ENCODE measurements at places on chromosomes 7 and 10.
A peak's percentile ranks its signal among the peaks of the same experiment; 100 is the strongest.

DNA sequence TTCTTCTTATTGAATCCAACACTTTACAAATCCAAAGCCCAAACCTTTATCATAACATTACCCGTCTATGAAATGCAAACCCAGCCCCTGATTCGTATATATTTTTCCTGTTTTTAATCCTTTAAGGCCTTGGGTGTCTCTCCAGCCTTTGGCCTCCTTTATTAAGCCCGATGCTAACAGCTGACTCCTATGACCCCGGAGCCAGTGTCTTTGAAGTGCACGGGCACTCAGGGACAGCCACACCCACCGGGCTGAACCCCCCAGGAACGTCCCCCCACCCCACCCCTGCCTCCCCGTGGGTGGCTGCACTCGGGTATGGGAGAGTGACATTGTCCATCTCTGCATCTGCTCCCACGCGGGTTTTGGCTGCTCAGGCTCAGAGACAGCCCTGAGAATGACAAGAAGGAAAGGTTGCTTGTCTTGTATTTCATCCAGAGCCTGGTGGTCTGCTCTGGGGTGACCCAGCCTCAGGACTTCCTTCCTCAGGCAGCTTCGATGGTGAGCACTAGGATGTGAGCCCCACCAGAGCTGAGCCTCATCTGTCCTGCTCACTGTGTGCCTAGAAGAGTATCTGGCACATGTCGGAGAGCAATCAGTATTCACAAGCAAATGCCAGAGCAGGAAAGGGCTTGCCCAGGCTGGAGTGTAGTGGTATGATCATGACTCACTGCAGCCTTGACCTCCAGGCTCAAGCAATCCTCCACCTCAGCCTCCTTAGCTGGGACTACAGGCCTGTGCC lies 210.4 kb downstream of the SKIDA1 start:
- DNase-seq, result no peak

DNA sequence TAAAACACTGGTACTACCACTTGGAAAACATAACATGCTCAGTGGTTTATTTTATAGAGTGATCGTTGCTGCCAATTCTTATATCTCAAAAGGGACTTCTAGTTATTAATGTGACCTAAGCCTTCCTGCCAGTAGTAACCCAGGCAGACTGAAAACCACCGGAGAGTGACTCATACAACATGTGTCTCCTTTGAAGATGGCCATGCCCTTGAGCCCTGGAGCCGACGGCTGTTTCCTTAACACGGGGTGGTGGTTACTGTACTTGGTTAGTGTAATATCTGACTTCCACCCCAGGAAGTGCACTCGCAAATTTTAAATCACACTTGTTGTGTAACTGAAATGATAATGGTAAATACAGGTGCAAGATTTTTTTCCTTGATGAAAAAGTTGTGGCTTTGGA lies 30.5 kb downstream of the JAKMIP3 start:
- peak; percentile 51 for DNase-seq

GRCh38 chr7:105827151-105827875 lies 49.1 kb downstream of the ATXN7L1 start:
- no peak for DNase-seq

DNA sequence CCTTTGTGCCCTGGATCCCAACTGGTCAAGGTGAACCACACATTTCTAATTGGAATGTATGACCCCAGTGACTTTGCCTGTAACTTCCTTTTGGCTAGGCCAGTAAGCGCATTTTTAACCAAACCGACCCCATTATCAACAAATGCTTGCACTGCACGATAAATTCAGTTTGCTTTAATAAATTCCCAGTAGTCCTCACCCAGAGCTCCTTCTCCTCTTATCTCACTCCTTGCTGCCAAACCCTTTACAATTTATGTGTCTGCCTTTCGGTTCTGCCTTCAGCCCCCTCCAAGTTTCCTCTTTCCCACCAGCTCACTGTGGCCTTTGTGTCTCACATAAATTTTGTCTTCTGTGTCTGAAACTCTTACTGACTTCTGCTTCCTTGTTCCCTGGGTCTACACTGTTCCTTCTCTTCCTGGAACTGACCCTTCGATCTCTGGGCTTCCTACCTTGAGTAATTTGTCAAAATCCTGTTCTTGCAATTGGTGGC lies 59.0 kb downstream of the TBXAS1 start:
- peak; percentile 75 for DNase-seq

- no peak for DNase-seq
Measured at GRCh38 chr10:69303632-69304051, 25.3 kb downstream of the HK1 start.

GRCh38 chr10:130941886-130942285 lies 369.6 kb downstream of the TCERG1L start:
- peak; percentile 15 for DNase-seq

DNA sequence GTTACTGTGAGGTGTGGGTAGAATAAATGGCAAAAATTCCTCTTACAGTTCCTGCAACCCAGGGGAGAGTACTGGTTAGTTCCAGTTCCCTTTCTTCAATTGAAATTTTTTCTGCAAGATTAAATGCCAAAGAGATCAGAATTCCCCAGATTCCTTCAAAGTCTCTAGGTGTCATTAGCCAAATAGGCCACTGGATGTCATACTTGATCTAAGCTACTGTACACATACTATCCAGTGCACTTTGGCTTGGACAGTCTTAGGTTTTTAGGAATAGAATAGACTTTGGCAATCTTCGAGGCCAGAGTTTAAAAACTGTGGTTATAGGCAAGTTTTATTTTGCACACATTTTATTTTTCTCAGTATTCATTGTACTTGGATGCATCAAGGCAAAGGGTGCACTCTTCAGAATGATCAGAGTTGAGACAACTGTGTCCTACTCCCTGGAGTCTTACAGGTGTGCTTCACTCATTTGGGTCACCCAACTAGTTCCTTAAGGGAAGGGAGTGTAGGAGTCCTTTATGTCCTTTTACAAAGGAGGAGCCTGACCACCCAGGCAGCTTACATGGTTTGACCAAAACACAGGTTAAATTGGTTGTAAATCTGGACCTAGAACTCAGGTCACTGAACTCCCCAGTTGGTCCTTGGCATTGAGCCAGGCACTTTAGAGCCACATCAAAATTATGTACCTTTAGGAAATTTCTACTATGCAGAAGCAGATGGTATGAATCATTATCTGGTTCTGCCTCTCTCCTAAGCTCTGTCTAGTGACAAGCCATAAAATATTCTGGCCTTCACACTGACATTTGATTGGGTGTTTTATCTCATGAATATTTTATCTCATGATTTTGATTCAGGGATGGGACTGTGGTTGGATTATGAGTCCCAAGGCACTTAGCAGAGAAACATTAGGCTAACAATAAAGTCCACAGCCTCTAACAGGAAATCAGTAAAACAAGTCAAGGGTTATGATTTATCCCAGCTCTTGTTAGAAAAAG lies 49.5 kb downstream of the ASAH2B start:
- peak; percentile 37 for DNase-seq

- no peak for DNase-seq
Measured at GRCh38 chr10:133616371-133617130, 10.0 kb downstream of the FRG2B start.

DNA sequence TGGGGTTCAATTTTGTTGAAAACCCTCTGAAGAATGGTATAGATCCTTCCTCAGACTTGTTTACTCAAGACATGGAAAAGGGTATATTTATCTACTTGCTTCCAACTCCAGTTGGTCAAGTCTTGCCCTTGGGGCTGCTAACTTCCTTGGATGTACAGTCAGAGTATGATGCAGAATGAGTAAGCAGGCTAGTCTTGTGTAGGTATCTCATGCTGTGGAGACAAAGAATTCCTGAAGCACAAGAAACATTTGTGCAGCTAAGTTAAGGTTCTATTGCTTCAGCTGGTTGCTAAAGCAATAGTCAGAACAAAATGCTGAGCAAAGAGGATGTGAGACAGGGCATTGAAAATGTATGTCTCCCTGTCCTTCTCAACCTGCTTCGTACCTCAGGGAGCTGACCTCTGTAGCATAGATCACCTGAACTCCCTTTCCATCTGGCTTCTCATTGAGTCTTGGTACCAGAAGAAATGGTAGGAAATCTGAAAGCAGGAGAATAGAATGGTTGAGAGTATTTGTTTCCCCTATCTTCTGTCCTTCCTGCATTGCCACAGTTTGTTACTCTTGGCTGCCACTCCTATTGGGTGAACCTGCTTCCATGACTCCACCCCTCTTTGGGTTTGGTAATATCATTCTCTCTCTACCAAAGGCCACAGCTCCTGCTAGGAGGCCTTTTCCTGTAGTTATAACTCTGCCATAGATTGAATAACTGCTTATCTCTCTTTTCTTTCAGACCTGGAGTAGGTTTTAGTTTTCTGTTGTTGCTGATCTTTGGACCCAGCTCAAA lies 346.0 kb downstream of the PHF14 start:
- DNase-seq, result no peak

DNA sequence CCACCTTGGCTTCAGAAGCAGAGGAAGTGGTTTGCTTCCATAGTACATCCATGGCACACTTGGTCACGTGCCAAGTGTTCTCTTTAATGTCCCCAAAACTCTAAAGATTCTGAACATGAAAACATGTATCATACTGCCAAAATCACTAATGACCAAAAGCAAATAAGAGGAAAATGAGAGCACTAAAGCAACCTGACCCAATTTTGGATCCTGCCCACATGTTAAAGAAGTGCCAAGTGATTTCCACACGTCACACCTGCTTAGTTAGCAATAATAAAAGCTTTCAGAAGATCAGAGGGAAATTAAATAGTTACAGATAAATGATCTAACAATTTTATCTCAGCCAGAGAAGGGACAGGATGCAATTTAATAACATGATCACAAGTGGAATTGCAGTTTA lies 1170.0 kb downstream of the XPNPEP1 start:
- no peak for DNase-seq

DNA sequence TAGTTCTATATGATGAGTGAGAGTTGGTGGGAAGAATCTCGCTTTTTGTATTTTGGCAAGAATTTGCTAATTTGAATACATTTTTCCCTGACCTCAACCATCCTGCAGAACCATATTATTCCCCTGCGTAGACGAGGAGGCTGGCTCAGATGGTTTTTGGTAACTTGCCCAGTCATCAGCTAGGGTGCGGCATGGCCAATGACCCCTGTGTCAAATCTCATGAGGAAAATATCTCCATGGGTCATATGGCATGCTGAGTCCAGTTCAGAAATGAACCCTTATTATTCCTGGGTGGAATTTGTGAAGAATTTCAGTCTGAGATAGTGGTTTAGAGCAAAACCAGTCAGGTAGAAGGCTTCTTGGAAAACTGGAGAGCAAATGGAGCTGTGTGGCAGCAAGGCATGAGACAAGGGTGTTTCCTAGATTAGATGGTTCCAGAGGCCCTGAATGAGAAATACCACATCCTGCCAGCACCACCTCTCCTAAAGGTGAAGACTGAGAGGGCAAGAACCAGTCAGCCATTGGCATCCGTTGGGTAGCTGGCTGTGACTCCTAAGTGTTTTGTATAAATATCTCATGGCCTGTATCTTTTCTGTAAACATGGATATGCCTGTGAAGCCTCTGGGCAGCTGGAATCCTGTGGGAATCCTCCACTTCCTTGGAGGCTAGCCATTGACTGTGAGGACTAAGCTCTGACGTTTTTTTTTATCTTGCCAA lies 5.8 kb upstream of the UPP1 start:
- no peak for DNase-seq

DNA sequence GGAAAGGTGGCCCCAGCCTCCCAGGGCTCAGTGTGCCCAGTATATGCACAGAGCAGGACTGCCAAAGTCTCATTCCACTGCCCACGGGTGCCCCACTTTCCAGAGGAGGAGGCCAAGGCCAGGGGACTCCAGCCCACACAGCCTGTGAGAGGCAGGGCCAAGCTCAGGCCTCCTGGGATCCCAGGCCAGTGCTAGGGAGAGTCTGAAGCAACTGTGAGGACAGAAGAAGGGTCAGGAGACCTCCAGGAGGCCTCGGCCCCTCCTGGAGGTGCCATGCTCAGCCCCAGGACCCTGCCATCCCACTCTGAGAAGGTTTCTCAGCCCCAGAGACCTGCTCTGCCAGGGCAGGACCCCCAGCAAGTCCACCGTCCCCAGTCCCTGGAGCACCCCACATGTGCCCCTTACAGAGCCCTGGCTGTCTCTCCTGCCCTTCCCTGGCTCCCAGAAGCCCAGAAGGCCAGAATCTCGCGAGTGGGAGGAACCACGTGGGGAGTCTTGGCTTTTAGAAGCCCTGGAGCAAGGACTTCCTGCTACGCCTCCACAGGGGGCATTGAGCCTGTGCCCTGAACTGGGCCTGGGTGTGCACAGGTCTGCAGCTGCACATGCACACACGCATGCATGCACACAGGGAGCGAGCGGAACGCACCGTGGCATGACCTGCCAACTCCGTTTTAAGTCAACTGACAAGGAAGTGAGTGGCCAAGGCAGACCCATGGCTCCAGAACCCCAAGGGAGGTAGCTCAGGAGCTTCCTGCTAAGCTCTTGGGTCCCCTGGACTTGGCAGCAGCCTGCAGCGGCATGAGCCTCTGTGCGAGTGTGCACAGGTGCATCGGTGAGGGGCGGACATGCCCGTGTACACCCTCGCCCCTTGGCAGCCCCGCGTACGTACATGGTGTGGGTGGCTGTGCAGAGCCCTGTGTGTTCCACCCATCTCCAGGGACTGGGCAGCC lies 33.6 kb downstream of the ZCCHC24 start:
- DNase-seq, result no peak
